ENCODE measurements at places on chromosomes 6 and 20.
A peak's percentile ranks its signal among the peaks of the same experiment; 100 is the strongest.

DNA sequence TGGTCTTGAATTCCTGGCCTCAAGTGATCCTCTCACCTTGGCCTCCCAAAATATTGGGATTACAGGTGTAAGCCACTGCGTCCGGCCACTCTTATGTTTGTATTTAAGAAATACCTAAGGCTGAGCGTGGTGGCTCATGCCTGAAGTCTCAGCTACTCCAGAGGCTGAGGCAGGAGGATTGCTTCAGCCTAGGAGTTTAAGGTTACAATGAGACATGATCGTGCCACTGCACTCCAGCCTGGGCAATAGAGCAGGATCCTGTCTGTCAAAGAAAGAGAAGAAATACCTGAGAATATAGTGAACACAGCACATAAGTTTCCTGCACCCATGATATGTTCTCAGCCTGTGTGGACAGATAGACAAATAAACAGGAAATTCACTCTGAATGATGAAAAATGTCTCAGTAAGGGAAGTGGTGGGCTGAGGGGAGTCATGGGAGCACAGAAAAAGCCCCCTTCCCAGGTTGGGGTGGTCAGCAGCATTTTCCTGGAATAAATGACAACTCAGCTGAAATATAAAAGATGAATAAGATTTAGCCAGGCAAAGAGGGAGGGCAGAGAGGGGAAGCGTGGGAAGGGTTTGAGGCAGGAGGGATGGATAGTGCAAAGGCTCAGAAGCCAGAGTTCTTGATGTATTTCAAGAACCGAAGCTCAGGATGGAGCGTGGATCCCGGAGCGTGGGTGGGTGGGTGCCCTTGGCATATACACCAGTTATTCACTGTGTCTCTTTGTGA is 13.8 kb upstream of the MMP9 start:
- DNase-seq = no peak

DNA sequence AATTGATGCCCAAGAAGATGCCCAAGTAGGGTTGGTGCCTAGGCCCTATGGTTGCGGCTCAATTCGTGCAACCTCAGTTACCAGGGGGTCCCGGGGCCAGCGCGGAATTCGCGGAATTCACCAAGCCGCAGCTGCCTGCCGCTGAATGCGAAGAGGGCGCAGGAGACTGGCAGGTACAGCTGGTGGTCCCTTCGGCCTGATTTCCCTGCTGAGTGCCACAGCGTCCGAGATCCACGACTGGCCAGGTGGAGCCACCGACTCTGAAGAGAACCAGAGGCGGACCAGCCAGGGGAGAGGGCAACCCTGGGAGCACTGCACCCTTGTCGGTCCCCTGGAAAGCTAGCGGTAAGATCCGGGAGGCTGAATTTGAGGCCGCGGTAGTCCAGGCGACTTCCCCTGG is 6.8 kb upstream of the TFAP2D start:
- no peak for DNase-seq

- DNase-seq = no peak
Observed at GRCh38 chr6:111243095-111243494, 155.8 kb downstream of the SLC16A10 start.

DNA sequence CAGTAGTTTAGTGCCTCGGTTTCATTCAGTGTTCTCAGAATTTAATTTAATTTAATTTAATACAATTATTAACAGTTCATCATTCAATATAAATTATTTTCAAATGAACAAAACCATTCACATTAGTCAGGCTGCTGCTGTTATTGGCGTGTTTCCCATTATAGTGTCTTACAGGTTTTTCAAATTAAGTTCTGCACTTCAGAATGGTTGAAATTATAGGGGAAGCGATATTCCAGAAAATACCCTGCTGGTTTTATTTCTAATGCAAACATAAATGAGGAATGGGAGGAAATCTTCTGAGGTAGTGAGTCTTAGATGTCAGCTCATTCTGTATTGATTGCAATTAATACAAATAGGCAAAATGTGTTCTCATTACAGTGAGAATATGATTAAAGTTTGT is 37.6 kb downstream of the OPN5 start:
- DNase-seq = no peak

DNA sequence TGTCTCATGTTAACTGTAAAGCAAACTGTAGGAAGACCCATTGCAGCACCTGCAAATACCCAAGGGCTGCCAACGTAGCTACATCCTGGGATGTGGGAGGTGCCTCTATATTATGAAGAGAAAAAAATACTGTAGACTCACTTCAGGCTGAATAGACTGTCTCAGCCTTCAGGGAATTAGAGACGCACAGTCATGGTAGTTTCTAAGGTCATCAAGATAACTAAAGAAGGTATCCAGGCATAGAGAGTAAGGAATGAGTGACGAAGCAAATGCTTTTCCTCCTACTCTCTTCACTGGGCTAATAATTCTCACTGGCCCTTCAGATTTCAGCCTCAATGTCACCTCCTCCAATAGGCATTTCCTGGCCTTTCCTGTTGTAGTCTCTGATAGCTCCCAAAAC is 121.6 kb upstream of the ECI2 start:
- DNase-seq = no peak

DNA sequence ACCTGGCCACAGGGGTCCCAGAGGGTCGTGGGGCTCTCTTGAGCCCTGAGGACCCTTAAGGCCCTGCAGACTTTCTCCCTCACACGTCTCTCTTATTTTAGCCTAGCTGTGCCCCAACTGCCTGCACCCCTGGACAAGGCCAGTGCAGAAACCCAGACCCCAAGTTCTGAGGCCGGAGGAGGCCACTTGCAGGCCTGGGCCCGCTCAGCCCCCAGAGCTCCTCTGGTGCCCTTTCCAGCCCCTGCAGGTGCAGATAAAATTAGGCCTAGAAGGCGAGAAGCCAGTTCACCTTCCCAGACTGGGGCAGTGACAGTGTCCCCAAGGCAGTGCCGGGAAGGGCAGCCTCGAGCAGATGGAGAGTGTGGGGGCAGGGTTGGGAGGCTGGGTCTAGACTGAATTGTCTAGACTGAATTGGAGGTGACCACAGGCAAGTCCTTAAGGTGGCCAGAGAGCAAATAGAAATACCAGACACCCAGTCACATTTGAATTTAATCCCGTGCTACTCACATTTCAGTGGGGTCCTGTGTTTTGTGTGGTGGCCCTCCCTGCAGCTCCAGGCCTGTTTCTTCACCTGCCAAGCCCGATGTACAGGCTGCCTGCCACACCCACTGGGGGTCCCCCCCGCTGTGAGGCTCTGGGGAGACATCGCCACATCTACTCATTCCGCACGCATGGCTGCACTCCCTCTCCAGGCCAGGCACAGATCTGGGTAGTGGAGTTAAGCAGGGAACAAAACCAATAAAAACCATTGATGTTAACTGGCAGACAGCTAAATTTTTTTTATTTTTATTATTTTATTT is 8.6 kb upstream of the IP6K3 start:
- DNase-seq = no peak

DNA sequence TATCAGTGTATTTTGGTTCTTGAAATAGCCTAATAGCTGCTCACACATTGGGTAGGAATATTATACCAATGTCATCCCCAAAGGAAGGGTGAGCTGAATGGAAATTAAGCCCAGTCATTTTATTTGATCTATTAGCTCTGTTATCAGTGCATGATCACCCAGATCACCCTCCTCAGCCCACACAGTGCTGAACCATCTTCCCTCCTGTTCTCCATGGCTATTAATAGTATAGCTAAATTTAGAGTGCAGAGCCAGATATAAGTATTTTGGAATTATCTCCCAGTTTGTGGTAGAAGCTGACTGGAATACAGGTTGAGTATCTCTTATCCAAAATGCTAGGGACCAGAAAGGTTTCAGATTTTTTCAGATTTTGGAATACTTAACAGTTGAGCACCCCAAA is 45.4 kb downstream of the KCTD20 start:
- DNase-seq = no peak

DNA sequence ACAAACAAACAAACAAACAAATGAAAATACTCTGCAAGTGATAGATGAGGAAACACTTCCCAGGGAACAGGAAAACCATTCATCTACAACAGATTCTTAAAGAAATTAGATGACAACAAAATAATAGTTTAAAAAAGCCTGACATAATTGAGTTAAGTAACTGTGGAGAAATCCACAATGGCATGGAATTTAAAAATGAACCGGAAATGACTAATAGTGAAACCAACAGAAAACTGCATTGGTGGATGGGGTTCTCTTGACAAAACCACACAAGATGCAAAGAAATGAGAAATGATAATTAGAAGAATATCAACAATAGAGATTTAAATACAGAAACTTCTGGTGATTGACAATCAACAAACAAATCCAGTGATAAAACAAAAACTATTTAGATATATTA is 785.6 kb downstream of the QKI start:
- no peak for DNase-seq

- peak; percentile 5 for DNase-seq
Observed at GRCh38 chr20:297925-298775, 780 bp downstream of the ZCCHC3 start.

DNA sequence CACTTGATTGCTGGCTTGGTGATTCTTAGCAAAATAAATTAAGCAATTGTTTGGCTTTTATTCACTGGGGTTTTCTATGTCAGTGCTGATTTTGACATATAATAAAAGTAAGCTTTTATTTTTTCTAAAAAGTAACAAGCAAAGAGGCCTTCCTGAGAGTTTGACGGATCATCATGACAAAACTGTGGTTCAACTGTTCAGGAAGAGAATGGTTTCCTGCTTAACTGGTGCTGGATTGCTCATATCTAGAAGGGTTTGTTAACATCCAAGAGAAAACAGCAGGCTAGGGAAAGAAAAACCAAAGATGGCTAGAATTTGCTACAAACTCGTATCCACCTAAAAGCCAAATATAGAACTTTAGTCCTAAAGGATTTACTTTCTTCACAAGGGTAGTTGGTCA is 21.2 kb downstream of the SERPINB1 start:
- DNase-seq = no peak

- no peak for DNase-seq
Observed at GRCh38 chr6:154682633-154683125, 50.5 kb upstream of the SCAF8 start.

GRCh38 chr6:6901205-6901719 is 206.5 kb upstream of the RREB1 start:
- DNase-seq = no peak

DNA sequence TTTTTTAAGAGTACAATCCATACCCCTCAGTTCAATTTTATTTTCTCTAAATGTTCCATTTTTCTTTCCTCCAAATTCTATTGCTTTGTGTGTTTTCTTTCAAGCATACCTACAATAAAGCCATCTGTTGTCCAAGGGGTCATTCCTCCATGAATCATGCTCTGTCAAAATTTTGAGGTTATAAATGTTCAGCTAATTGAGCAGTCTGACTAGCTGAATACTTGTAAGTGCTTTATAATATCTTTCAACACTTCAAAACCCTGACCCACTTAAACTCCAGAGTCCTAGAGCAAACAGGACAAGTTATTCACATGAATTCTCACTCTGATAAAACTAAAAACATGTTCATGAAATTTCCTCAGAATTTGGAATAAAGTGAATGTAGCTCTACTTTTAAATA is 33.4 kb upstream of the EYA4 start:
- DNase-seq = no peak

GRCh38 chr6:28922821-28923317 is 916 bp downstream of the TRIM27 start:
- no peak for DNase-seq

GRCh38 chr20:20085812-20086211 is 33.5 kb downstream of the CFAP61 start:
- DNase-seq = no peak

DNA sequence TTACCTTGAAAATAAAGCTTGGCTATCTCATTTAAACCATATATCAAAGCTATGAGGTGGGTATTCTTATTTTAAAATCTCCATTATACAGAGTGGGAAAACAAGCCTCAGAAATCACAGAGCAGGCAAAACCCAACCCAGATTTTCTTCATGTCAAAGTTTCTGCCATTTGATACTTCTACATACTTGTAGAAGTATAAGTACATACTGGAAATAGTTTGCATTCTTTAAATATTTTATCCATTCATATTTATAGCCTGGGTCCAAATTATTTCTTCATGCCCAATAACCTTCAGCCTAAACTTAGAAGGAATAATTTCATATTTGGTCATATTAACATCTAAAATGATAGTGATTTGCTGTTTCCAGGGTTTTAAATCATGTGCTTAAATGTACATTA is 61.8 kb downstream of the MLIP start:
- DNase-seq = no peak

DNA sequence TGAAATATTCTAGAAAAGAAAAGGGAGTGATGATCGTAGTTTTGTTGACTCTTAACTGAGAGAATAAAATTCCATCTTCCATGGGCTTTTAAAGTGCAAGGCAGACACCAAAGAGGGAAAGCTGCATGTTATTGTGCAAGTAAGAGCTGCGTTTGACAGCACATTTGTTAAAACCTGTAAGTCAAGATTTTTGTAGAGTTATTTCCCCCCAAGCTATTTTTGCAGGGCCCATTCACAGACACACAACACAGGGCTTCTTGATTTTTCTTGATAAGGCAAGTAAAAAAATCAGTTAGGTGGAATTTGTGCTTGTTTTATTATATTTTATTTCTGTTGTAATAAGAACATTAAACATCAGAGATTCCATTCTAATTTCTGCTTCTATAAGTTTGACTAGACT is 13.8 kb downstream of the CFAP206 start:
- no peak for DNase-seq

DNA sequence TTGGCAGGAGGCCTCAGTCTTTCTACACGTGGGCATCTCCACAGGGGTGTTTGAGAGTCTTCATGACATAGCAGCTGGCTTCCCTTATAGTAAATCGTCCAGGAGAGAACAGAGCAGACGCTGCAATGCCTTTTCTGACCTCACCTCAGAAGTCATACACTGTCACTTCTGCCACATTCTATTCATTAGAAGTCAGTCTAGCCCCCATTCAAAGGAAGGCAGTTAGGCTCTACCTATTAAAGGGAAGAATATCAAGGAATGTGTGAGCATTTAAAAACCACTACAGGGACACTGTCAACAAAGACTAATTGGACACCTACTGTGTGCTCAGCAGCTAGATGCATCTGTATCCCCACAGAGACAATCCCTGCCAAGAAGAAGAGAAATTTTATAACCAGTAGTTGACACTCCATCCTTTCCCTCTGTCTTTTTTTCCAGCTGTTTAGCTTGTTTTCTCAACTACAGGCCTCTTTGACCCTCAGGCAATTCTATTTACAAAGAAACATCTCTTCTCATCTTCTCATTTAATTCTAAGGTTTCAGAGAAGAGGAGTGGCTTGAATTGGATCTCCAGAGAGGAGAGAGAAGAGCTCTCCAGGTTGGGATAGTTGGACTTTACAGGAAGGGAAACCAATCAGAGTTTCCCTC is 18.6 kb downstream of the ARMC12 start:
- DNase-seq = no peak

DNA sequence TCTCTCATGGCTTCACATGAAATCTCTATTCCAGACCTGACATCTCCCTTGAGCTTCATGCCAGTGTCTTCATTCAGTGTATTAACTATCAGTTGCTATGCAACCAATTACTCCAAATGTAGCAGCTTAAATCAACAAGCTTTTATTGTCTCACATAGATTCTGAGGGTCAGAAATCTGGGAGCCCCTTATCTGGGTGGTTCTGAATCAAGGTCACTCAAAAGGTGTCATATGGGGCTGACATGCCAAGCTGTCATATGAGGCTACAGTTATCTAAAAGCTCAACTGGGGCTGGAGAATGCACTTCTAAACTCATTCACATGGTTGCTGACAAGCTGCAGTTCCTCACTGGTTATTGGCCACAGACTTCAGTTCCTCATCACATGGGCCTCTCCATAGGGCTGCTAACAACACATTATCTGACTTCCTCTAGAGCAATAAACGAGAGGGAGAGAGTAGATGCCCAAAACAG is 7.3 kb upstream of the CGA start:
- DNase-seq = no peak

GRCh38 chr20:52127309-52127708 is 64.3 kb downstream of the ZFP64 start:
- DNase-seq = no peak

GRCh38 chr6:136767570-136768309 is 24.5 kb downstream of the MAP3K5 start:
- no peak for DNase-seq
